ENCODE measurements at places on chromosomes 4 and X.

DNA sequence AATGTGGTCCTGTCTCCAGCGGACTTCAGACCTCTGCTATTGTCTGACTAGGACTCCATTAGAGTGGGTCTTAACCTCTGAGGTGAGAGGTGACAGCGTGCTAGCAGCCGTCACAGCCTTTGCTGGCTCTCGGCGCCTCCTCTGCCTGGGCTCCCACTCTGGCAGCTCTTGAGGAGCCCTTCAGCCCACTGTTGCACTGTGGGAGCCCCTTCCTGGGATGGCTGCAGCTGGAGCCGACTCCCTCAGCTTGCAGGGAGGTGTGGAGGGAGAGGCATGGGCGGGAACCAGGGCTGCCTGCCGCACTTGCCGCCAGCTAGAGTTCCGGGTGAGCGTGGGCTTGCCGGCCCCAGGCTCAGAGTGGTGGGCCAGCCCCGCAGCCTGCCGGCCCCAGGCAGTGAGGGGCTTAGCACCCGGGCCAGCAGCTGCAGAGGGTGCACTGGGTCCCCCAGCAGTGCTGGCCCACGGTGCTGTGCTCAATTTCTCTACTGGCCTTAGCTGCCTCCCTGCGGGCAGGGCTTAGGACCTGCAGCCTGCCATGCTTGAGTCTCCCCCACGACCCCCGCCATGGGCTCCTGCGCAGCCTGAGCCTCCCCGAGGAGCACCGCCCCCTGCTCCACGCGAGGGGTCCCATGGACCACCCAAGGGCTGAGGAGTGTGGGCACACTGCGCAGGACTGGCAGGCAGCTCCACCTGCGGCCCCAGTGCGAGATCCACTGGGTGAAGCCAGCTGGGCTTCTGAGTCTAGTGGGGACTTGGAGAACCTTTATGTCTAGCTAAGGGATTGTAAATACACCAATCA lies 163.4 kb upstream of the ITM2A start:
- DNase-seq: no peak

- DNase-seq: no peak
These were observed 120.2 kb upstream of the FAM9C start for GRCh38 chrX:13164611-13165010.

- DNase-seq: no peak
These were observed 84.8 kb downstream of the CHIC1 start for GRCh38 chrX:73647632-73648322.

GRCh38 chr4:109999585-109999912 lies 86.9 kb downstream of the EGF start:
- DNase-seq: no peak

Data from NCI-H1105 treated with DMSO at 0.1 percent for 48 hours (cell line).